Stomach (tissue), 19 donors: ENCODE measurements at places on chromosomes 3 and 15. TPM values are rescaled to one million over a fixed set of nuclear protein-coding genes. Genes with fewer than 3 reads are reported as not detected.

Gene ASB14
- not detected for total RNA-seq

Gene AP3S2
- total RNA-seq: 90.4 TPM

- no peak for DNase-seq
- H3K27me3 ChIP-seq: peaks cover 27% of the 10 kb centered on the region
- H3K4me1 ChIP-seq: no peaks in the 10 kb centered on the region
- H3K27ac ChIP-seq: no peak overlapping the region
- no peaks in the 10 kb centered on the region for H3K36me3 ChIP-seq
- no peak overlapping the region for H3K4me3 ChIP-seq
Observed at GRCh38 chr3:10419637-10420232, 85.7 kb downstream of the ATP2B2 start.

Gene DZIP1L
- total RNA-seq: 0.29 TPM

GRCh38 chr3:64152676-64153466 lies 72.4 kb downstream of the PRICKLE2 start:
- H3K4me3 ChIP-seq: no peak overlapping the region
- H3K4me1 ChIP-seq: peaks cover 25% of the 10 kb centered on the region
- H3K36me3 ChIP-seq: peaks cover 33% of the 10 kb centered on the region
- H3K27ac ChIP-seq: peak overlapping the region; percentile 81
- no peaks in the 10 kb centered on the region for H3K27me3 ChIP-seq

Gene MESP2
- total RNA-seq: not detected

Gene FSD2
- total RNA-seq: not detected

- H3K4me3 ChIP-seq: no peak overlapping the region
- H3K27ac ChIP-seq: no peak overlapping the region
- no peaks in the 10 kb centered on the region for H3K27me3 ChIP-seq
- H3K36me3 ChIP-seq: no peaks in the 10 kb centered on the region
- peaks cover 64% of the 10 kb centered on the region for H3K4me1 ChIP-seq
- no peak for DNase-seq
Observed at GRCh38 chr15:93055211-93055610, 33.8 kb downstream of the RGMA start.

DNA sequence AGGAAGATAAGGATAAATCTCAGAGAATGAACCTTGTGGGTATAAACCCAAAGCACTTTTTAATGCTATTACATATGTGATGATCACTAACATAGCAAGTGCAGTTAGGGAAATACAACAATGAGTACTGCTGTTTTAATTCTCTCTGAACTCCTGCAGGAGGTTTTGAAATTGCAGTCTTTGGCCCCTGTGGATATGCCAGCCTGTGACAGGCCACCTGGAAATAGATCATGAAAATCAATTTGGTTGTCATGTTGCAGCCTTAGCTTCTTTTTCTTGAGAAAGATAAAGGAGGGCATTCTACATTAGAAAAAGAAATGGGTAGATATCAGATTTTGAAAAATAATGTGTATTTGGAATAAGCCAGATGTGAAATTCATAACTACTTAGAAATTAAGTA lies 103.6 kb downstream of the RSRC1 start:
- no peaks in the 10 kb centered on the region for H3K27me3 ChIP-seq
- no peak for DNase-seq
- no peaks in the 10 kb centered on the region for H3K36me3 ChIP-seq
- no peaks in the 10 kb centered on the region for H3K4me1 ChIP-seq
- H3K4me3 ChIP-seq: no peak overlapping the region
- no peak overlapping the region for H3K27ac ChIP-seq

Gene FOXP1
- 159 TPM for total RNA-seq

Gene FAM174B
- 36.2 TPM for total RNA-seq

DNA sequence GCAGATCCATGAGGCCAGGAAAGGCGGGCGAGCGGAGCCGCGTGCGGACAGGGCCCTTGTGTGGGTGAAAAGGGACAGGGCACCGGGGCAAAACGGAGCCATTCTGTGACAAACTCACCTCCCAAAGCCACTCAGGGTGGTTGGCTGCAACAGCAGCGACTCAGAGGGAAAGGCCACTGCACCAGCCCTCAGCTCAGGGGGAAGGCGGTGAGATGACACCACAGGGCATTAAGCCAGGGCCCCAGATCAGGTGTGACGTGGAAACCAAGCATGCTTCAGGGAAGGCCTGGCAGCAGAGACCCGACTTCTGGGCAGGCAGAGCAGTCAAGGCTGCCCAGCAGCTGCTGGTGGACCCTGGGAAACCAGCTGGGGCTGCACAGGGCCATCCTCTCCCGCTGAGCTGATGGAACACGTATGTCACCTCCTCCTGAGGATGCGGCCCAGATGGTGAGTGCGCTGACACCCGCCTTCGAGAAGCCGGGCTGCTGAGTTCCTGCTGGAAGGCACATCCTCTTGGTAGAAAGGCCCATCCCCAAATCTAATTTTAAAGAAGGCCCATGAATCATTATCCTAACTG lies 82.3 kb downstream of the CHSY1 start:
- H3K27ac ChIP-seq: peak overlapping the region; percentile 89
- H3K4me1 ChIP-seq: peaks cover 10% of the 10 kb centered on the region
- H3K27me3 ChIP-seq: no peaks in the 10 kb centered on the region
- DNase-seq: no peak
- no peak overlapping the region for H3K4me3 ChIP-seq

Gene RRP9
- total RNA-seq: 11.0 TPM

DNA sequence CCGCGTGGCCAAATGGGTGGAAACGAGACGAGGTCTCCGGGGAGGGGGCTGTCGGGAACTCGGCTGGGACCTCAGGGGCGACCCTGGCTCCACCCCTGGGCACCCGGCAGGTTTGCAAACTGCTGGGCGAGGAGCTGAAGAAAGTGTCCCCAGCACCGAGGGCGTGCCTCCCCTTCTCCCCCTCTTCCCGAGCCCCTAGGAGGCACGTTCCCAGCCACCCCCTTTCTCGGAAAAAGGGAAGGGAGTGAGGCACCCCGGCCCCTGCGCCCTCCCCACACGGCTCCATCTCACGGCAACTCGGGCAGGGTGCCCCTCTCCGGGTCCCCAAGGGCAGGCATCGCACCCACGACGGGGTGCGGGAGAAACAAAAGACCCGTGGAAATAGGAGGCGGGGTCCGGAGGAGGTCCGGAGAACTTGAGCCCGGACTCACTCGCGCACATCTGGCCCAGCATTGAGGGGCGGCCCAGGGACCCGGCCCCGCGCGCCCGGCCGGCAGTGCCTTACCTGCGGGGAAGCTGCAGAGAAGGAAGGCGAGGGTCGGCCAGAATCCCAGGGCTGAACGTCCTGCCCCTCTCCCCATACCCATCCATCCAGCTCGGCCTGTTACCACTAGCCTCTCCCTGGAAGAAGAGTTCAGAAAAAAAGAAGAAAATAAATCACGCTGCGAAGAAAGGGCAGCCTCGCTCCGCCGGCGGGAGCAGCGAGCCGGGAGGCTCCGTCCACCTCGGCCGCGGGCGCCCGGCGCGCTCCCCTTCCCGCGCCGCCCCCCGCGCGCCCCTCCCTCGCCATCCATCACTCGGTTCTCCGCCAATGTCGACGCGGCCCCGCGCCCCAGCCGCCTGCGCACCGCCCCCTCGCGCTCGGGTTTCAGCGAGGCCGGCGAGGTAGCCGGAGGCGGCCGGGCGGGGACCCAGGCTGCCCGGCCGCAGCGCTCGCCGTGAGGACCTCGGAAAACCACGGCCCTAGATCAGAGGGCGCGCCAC lies 16.3 kb downstream of the RGMA start:
- H3K27me3 ChIP-seq: peaks cover 52% of the 10 kb centered on the region
- H3K27ac ChIP-seq: peak overlapping the region; percentile 92
- peaks cover 16% of the 10 kb centered on the region for H3K4me1 ChIP-seq
- no peaks in the 10 kb centered on the region for H3K36me3 ChIP-seq
- peak; percentile 95 for DNase-seq

Gene LYSMD2
- total RNA-seq: 16.5 TPM

DNA sequence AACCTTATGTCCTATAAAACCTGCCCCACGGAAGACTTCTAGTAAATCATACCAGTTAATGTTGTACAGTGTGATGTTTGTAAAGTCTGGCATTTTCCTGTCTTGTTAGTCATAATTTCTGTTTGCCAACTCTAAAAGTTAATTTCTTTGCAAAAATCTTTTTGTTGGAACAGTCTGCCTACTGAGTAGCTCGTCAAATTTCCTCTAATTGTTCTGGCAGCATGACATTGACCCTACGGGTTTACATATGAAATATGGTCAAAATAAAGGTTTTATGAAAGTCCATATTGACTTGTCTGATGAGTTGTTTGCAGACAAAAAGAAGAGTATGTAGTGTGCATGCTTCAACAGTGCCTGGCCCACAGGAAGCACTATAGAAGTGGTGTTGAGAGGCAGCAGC lies 79.8 kb upstream of the SOX2 start:
- H3K27me3 ChIP-seq: no peaks in the 10 kb centered on the region
- no peaks in the 10 kb centered on the region for H3K4me1 ChIP-seq
- no peak for DNase-seq
- H3K4me3 ChIP-seq: no peak overlapping the region
- H3K27ac ChIP-seq: no peak overlapping the region
- H3K36me3 ChIP-seq: no peaks in the 10 kb centered on the region

Gene CGNL1
- total RNA-seq: 22.6 TPM

Gene SQOR
- total RNA-seq: 64.0 TPM

DNA sequence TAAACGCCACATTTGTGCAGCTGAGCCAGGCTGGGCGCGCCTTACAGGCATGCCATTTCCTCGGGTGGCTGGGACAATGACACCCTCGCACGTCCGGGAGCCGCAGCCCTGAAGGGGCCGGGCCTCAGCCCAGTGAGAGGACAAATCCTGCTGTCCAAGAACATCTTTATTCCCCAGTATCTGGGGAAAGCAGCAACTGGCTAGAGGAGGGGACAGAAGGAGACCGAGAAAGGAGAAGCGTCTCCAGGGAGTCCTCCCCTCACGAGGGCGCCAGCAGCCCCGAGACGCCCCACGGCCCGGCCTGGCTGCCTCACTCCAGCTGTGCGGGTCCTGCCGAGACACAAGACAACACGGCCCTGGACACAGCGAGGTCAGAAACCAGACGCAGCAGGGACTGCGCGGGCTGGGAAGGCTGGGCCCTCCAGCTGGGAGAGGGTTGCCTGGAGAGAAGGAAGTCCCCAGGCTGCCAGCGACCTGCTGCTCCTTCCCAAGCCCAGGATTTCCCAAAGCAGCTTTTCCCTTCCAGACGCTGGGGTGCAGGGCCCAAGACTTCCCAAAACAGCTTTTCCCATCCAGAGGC lies 130.2 kb downstream of the CHSY1 start:
- DNase-seq: peak; percentile 73
- H3K36me3 ChIP-seq: no peaks in the 10 kb centered on the region
- H3K4me1 ChIP-seq: peaks cover 28% of the 10 kb centered on the region
- peak overlapping the region; percentile 73 for H3K27ac ChIP-seq
- H3K4me3 ChIP-seq: peak overlapping the region; percentile 27
- H3K27me3 ChIP-seq: no peaks in the 10 kb centered on the region

Gene VEPH1
- 9.4 TPM for total RNA-seq

DNA sequence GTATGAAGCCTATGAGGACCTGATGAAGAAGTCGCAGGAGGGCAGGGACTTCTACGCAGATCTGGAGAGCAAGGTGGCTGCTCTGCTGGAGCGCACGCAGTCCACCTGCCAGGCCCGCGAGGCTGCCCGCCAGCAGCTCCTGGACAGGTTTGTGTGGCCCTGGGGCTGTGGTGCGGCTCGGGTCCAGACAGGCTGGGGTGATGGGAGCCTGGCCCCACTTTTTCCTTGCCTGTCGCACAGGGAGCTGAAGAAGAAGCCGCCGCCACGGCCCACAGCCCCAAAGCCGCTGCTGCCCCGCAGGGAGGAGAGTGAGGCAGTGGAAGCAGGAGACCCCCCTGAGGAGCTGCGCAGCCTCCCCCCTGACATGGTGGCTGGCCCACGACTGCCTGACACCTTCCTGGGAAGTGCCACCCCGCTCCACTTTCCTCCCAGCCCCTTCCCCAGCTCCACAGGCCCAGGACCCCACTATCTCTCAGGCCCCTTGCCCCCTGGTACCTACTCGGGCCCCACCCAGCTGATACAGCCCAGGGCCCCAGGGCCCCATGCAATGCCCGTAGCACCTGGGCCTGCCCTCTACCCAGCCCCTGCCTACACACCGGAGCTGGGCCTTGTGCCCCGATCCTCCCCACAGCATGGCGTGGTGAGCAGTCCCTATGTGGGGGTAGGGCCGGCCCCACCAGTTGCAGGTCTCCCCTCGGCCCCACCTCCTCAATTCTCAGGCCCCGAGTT lies 29.0 kb downstream of the PTPN23 start:
- no peak for DNase-seq
- H3K4me3 ChIP-seq: no peak overlapping the region
- no peak overlapping the region for H3K27ac ChIP-seq
- H3K36me3 ChIP-seq: peaks cover 94% of the 10 kb centered on the region
- H3K27me3 ChIP-seq: no peaks in the 10 kb centered on the region

- H3K27ac ChIP-seq: no peak overlapping the region
- no peaks in the 10 kb centered on the region for H3K27me3 ChIP-seq
- H3K36me3 ChIP-seq: no peaks in the 10 kb centered on the region
Observed at GRCh38 chr3:135138776-135139175, 343.7 kb downstream of the EPHB1 start.

DNA sequence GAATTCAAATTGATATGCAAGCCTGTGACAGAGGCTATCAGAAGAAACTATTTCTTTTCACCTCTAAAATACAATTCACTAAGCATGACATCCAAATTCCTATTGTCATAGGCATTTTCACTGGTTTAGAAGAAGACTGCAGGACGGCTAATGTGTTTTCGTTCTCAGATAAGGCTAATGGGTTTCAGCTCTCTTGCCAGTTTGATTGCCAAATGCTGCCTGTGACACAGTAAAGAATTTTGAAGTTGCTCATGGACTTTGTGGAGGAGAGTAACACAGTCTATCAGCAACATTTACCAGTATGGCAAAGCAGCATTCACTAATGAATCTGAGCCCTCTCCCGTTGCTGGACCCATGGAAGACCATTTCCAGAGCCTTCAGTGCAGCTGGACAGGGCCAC lies 948.1 kb downstream of the FHIT start:
- no peak for DNase-seq
- H3K27me3 ChIP-seq: no peaks in the 10 kb centered on the region
- H3K4me1 ChIP-seq: no peaks in the 10 kb centered on the region
- no peak overlapping the region for H3K4me3 ChIP-seq
- H3K36me3 ChIP-seq: no peaks in the 10 kb centered on the region

Gene HTD2
- total RNA-seq: not detected

DNA sequence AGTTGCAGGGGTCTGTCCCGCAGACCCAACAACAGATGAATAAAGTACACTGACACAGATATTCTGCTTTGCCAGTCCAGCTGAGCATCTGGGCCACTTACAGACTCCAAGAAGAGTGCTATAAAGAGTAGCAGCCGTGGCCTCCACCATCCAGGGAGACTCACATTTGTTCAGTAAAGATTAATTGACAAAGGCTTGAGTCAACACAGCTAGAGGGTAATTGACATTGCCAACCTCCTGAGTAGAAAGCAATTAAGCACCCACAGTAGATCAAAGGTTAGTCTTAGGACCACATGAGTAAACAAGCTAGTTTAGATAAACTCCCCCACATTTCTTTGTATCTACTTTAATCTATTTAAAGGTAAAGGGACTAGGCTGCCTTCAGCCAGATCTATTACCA lies 16.3 kb upstream of the CRTC3 start:
- no peak overlapping the region for H3K4me3 ChIP-seq
- H3K36me3 ChIP-seq: no peaks in the 10 kb centered on the region
- H3K4me1 ChIP-seq: no peaks in the 10 kb centered on the region

GRCh38 chr15:42102646-42103235 lies 8.4 kb upstream of the PLA2G4D start:
- no peak overlapping the region for H3K4me3 ChIP-seq
- peaks cover 6% of the 10 kb centered on the region for H3K4me1 ChIP-seq
- no peak overlapping the region for H3K27ac ChIP-seq
- H3K36me3 ChIP-seq: no peaks in the 10 kb centered on the region
